ENCODE measurements at places on chromosomes 5 and 9.

DNA sequence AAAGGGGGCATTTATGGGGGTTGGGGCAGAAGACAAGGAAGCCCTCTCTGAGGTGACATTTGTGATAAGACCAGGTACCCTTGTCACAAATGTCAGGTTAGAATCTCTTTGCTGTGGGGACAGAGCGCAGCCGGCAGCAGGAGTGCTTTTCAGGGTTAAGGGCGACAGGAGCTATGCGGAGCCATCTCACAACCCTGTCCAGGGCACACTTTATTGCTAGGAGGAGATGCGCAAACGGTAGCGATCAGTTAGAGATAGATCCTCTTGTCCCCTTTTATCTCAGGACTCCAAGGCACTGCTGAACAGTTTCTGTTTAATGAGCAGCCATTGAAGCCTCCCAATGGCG, 438 bp upstream of the LAMC3 start:
- no peak for DNase-seq

DNA sequence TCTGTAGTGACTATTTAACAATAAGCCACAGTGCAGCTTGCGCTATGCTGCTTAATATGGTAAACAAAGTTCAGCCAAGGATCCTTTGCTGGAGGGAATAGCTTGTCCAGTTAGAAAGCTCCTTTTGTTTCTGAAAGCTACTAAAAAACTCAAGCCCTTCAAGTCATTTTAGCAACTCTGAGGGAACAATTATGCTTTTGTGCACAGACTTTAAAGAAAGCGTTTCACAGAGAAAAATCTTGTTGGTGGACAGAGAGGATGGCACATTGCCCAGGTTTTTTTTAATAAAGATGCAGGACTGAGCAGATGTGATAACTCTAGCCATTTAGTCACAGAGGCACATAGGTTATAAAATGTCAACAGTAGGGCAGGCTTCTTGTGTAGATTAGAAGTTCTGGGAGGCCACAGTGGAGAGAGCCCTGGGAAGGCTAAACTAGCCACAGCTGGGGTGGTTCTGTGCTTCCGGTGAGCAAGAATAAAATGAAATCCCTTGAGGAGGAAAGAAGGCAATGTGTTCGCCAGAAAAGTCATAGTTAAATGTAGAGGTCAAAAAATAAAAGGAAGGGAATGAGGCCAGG, 63.4 kb downstream of the ALDH7A1 start:
- DNase-seq = no peak

GRCh38 chr9:73157811-73158210, 6.1 kb downstream of the ANXA1 start:
- no peak for DNase-seq

- no peak for DNase-seq
These were observed 55.9 kb upstream of the IL12B start for GRCh38 chr5:159386028-159386711.

- DNase-seq = no peak
These were observed 123.4 kb downstream of the OLFM1 start for GRCh38 chr9:135210676-135211523.

DNA sequence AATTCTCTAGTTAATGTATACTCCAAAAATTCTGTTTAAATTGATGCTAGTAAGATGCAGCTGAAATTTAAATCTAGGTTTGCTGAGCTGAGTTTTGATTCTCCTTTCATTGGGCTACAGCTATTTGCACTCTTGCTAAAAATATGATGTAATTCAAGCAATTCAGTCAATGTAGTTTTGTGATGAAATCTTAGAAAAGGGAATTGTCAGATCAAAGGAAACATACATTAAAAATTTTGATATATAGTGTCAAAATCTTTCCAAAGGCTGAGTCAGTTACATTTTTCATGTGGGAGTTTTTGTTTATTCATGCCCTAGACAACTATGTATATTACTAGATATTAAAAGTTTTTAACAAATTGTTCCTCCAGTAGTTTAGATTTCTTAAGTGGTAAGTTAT, 334.9 kb upstream of the DAB2 start:
- DNase-seq = no peak

GRCh38 chr5:147751-148150, 43.5 kb upstream of the LRRC14B start:
- no peak for DNase-seq

- DNase-seq = no peak
These were observed 16.4 kb downstream of the CSF1R start for GRCh38 chr5:150069672-150070627.

DNA sequence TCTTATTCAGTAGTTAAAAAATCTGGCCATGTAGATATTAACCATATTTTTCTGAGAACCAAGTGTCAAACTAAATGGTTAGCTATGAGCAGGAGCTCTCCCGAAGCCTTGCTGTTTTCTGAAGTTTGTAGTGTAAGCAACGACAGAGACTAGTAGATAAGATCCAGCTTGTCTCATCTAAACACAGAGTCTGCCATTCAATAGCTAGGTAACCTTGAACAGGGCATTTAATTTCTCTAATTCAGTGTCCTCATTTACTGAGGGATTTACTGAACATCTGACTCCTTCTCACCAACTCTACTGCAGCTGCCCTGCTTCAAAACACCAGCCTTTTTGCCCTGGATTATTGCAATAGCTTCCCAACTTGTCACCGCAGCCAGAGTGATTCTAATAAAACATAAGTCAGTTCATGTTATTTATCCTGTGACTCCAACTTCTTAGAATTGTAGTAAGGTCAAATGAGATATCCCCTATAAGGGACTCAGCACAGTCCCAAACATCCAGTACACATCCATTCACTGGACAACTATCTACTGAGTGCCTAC, 337.0 kb downstream of the PLK2 start:
- DNase-seq = no peak

DNA sequence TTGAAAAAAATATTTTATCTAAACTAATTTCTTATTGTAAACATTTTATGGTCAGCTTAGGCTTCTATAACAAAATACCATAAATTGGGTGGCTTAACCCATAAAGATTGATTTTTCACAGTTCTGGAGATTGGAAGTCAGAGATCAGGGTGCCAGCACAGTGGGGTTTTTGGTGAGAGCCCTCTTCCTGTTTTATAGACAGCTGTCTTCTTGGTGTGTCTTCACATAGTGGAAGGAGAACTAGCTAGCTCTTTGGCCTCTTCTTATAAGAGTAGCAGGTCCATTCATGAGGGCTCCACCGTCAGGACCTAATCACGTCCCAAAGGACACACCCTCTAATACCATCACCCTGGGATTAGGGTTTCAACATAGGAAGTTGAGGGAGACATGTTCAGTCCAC, 26.6 kb downstream of the OTULINL start:
- no peak for DNase-seq

DNA sequence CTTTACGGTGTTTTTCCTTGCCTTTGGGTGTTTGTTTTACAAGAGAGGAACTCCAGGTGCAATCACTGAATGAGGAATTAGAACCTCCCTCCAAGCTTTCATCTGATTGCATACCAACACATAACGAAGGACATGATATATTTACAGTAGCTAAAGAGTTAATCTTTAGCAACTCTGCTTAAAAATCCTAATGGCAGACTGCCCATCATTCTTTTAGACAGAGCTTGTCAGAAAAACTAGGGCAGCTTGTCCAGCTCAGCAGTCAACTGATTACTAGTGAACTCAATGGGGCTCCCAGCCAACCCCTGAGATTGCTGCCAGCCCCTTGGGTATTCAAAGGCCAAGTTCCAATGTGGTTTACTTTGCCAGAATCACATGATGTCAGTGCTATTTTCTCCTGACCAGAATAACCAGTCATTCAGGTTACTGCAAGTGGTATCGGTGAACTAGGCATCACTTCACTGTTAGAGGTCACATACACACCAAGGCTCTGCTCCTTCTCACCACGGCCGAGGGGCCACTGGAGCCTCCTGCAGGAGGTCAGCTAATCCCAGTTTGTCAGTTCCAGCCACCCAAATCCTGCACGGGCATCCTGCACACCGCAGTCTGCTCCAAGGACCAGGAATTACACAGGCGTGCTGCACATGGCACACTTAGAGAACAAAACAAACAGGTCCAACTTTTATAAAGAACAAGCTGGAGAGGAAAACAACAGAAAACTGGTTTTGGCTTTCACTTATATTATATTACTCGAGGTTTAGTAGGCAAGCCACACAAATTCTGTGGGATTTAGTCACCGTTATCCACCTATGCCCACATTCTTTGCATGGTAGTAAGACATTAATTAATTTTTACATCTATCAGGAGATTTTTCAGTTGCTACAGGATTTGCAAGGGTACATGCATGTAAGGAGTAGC, 62.5 kb downstream of the NFIB start:
- no peak for DNase-seq

DNA sequence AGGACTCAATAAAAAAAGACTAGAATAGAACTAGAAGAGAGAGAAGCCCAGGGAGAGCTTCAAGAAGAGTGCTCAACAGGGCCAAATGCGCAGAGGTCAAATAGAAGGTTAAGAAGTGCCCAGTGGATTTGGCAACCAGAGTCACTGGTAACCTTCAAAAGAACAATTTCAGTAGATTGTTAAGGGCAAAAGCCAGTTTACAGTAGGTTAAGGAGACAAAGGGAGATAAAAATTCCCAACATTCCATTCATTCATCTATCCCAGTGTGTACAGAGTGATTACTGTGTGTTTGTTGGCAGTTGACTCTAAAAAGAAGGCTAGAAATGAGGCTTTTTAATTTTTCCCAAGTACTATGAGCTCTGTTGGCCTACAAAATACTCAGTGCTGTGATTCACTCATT, 69.4 kb downstream of the RIGI start:
- DNase-seq = no peak

DNA sequence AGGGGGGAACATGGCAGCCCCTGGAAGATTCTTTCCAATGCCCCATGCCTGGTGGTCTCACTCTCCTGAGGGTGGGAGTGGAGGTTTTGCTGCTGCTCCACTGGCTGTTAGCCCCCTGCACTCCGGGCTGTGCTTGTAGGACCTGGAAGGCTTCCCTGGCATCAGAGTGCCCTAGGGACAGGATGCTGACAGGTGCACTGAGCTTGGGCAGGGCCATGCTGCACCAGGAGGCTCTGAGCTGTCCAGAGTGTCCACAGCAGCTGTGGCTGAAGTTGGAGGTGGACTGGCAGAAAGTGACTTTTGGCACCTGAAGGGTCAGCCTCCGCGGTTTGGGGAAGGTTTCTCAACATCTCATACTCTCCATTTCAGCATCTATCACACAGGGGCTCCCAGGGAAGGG, 249.1 kb downstream of the GADD45G start:
- no peak for DNase-seq

GRCh38 chr5:10579536-10580521, 16.0 kb downstream of the ANKRD33B start:
- no peak for DNase-seq

- peak; percentile 18 for DNase-seq
These were observed 819 bp downstream of the LSM11 start for GRCh38 chr5:157744051-157745011.

- DNase-seq = no peak
These were observed 88.6 kb downstream of the KCNN2 start for GRCh38 chr5:114450437-114450836.

DNA sequence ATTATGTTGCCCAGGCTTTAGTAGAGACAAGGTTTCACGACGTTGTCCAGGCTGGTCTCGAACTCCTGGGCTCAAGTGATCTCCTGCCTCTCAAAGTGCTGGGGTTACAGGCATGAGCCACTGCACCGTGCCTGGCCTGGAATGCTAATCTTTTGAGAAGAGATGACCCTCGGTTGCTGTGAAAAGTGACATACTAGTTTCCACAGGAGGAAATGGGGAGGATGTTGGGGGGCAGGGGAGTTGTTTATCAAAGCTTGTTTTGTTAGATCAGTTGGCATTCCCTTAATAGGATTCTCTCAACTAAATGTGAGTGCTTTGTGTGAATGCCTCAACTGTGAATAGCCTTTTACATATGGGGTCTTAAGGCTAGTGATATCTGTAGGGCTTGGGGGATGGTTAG, 16.4 kb upstream of the MATR3 start:
- DNase-seq = no peak

DNA sequence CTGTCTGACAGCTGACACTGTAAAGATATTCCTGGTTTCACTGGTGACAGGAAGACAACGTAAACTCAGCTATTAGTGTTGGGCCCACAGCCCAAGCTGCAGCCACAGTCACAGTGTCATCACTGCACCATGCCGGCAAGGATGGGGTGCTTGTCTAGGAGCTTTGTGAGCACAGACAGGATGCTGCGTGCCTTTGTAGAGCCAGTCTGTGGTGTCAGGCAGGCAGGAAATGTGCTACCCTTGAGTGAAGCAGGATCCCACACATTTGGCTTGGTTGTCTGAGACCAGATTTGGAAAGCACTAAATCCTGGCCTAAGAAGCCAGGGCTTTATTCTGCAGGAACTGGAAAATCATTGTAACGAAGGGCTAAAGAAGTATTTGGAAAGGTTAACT, 121.6 kb upstream of the ADAMTS16 start:
- no peak for DNase-seq

DNA sequence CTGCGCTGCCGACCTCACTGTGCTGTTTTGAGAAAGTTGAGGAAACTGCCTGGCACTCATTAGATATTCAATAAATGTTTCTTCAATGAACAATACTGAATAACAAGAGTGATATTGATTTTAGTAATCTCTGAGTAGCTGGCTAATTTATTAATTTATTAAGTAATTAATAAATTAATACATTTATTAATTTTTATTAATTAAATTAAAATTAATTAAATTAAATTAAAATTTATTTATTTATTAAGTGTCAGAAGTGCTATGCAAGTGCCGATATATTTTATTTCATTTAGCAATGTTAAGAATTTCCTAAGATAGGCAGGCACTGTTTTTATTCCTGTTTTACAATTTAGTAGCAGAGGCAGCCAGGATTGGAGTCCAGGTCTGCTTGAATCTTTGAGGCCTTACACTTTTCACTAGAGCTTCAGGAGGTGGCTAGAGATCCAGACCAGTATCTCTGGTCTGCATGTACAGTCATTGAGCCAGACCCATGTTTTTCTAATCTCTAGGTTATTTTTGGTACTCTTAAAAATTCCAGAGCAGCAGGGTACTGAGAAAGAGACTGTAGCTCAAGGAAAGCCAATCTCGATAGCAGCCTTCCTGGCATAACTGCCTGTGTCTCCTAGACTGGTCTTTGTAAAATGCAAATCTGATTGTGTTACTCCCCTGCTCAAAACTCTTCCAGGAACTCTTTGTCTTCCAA, 109.2 kb downstream of the ARHGEF28 start:
- no peak for DNase-seq

- DNase-seq = no peak
These were observed 53.2 kb downstream of the ZNF474 start for GRCh38 chr5:122182491-122182921.

DNA sequence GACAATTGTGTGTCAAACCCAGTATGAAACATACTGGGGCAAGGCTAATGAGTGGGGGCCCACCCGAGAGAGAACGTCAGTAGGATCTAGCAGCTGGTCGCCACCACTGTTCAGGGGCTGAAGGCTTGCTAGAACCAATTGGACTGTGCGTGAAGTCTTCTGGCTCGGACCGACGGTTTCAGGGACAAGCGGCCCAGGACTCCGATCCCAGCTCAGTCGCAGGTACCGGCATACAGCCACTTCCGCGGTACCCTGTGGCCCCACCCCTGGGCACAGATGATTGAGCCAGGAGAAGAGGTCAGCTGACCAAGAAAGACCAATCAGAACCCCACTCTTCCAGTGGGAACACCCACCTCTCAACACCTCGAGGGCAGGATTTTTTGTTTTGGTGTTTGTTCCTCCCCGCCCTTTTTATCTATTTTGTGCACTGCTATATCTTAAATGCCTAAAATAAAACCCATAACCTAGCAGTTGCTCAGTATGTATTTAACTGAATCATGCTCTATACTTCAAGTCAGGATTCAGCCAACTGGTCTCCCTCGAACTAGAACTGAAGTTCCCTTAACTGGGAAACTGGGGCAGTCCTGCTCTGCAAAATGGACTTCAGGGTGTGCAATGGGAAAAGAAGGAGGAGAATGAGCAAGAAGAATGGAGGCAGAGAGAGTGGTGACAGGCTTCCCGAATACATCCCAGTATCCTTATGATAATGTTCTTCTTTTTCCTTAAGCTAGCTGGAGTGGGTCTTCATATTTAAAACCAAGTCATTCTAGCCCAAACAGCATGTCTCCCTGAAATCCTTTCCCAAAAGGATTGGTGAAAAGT, 21.1 kb upstream of the CPEB4 start:
- no peak for DNase-seq
